Hippocampal formation (tissue), 2 donors: ENCODE measurements at places on chromosomes 6 and 20.
A peak's percentile ranks its signal among the peaks of the same experiment; 100 is the strongest.

DNA sequence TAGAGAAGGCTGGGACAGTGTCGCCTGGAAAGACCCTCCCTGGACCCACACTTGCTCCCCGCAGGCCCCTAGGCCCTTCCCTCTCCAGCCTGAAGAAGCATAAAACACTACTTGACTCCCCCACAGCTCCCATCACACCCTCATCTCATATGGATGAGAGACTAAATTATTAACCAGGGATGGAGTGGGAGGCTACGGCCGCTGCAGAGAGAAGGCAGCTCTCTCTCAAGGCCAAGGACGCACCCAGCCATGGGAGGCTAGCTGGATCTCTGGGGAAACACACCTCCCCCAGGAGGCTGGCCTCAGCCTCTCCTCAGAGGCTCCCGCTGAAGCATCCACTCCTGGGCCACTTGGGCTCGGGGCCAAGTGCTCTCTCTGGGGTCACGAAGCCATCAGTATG, 102.5 kb downstream of the GRM4 start:
- no peak for DNase-seq

GRCh38 chr6:158410784-158411183, 98.5 kb downstream of the TULP4 start:
- no peak for DNase-seq

DNA sequence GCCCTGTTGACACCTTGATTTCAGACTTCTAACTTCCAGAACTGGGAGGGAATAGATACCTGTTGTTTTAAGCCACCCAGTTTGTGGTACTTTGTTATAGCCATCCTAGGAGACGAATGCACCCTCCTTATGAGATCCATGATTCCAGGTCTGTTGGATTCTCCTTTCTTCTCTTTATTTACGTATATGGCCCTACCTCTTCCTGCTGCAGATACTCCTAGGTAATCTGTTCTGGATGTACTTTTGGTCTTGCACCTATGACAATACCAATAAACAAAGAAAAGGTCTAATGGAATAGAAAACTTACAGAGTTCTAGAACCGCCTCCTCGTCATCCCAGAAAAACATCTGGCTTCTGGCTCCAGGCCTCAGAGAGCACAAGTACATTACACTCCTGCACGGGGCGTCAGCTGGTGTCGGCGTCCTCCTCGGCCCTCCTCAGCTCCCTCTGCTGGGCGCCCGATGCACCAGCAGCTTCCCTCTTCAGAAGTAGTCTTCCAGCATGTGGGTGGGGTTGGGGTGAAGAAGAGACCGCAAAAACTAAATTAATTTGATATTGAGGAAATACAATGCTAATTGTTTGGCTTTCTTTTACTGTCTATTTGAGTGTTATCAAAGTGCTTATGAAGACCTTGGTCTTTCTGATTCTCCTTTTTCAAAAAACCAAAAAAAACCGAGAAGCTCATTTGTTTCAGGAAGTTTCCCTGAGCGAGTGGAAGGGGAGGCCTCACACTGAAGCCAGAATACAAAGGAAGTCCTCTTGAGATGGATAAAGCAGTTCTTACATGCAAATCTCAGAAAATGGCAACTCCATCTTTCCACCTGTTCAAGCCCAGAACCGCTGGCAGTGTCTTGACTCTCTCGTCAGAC, 9.7 kb upstream of the ATXN1 start:
- DNase-seq: peak; percentile 64

DNA sequence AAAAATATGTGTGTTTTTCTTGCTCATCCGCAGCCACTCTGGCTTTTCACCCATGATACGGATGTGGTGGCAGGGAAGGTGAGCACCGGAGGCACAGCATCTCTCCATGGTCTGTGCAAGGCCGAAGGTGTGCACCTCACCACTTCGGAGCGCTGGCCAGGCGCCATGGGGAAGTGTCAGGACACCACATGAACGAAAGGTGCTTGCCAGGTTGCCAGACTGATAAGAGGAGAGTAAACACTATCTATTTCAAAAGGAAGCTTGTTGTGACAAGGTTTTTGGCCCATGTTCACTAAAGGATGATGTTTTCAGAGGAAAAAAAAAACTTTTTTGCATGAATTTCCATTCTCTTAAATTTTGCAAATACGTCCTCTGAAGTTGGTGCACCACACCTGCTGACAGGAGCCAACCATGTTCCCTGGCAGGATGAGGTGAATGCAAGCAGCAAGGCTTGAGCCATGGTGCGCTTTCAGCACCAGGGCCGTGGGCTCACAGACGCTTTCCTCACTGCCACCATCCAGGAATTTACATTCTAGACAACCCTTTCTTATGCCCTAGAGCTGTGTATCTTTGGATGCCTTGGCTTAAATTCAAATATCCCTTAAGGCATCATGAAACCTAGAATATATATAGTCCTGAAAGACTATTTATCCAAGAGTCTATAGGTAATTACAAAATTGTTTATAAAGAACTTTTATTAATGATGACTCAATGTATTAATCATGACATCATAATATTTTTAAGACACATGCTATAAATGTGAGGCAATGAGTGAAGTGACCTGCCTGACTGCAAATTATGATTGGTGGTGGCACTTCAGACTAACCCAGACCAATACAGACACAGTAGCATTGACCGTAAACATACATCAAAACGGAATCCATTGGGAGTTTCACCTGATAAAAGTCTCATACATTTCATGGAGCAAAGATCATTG, 234.5 kb downstream of the TFAP2A start:
- DNase-seq: no peak

DNA sequence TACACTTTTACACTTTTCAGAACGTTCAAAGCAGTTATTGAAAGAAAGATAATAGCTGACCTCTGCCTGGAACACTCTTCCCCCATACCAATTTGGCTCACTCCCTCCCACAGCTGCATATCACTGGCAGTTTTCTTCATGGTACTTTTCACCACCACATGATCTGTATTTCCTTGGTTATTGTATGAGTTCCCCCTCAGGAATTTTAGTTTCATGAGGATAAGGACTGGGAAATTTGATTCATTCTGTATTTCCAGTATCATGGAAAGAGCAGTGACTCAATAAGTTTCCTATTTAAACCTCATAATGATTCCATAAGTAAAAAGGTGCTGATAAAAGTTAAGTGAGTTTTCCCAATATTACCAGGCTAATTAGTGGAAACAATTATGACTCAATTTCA, 16.0 kb downstream of the HTR1B start:
- no peak for DNase-seq

DNA sequence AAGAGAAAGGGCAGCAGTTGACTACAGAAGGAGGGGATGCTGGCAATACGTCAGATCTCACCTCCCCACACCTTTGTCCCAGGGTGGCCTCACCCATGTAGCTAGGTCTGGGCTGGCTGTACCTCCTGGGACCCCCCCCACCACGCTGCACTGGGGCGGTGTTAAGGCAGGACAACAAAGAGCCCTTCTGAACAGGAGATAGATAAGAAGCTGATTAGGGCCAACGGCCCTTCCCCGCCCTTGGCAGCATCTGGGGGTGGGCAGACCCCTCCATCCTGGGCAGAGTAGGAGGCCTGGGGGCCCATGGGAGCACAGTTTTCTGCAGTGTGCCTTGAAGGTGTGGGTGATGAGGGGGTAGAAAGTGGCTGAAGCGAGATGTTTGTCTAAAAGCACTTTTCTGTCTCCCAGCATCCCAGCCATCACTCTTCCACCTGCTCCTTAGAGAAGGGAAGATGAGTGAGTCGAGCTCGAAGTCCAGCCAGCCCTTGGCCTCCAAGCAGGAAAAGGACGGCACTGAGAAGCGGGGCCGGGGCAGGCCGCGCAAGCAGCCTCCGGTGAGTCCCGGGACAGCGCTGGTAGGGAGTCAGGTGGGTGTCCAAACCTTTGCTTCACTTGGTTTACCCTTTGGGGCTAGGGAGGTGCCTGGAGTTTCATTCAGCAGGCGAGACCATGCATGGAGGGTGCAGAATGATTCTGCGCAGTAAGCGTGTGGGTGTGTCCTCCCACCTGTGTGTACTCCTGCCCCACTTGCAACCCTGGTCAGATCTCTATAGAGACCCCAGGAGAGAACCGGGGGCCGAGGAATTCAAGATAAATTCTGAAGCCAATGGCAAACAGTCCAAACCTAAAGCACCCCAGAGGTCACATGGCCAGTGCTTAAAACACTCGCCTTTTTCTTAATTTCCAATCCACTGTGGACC, 3.9 kb downstream of the HMGA1 start:
- DNase-seq: no peak

DNA sequence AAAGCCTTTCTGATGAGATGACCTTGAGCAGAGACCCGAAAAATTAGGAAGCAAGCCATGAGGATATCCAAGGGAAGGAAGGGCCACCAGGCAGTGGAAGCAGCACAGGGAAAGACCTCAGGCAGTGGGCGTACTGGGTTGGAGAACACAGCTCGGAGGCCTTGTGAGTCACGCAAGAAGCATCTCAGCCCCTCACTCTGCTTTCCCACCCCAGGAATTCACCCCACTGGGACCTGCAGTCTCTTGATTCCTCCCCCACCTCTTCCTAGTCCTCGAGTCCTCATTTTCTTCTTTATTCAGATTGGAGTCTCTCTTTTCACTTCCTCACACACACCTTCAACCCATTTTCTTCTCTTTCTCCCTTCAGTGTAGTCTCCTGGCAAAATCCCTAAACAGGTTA, 27.0 kb downstream of the RPRD1B start:
- no peak for DNase-seq

DNA sequence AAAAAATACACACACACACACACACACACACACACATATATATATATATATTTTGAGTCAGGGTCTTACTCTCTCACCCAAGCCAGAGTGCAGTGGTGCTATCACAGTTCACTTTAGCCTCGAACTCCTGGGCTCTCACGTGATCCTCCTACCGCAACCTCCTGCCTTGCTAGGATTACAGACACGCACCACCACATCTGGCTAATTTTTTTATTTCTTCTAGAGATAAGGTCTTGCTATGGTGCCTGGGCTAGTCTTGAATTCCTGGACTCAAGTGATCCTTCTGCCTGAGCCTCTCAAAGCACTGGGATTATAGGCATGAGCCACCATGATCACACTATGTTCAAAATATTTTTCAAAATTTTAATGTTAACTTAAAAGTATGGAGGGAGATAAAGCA, 43.5 kb downstream of the NUP153 start:
- no peak for DNase-seq

DNA sequence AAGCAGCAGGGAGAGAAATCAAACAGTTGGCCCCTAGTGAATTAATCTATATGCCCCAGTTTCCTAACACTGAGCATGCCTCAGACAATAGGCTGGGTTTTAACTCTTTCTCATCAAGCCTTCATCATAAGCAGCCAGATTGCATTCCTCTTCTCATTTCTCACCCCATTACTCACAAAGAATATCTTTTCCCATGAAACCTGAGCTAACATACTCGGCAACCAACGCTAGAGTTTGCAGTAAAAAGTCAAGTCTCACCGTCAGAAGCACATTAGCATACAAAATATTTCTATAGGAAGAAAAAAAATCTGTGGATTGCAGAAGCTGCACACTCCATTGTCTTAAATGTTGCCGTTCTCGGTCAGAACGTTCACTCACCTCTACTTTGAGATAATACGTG, 429.9 kb upstream of the ARID1B start:
- no peak for DNase-seq

DNA sequence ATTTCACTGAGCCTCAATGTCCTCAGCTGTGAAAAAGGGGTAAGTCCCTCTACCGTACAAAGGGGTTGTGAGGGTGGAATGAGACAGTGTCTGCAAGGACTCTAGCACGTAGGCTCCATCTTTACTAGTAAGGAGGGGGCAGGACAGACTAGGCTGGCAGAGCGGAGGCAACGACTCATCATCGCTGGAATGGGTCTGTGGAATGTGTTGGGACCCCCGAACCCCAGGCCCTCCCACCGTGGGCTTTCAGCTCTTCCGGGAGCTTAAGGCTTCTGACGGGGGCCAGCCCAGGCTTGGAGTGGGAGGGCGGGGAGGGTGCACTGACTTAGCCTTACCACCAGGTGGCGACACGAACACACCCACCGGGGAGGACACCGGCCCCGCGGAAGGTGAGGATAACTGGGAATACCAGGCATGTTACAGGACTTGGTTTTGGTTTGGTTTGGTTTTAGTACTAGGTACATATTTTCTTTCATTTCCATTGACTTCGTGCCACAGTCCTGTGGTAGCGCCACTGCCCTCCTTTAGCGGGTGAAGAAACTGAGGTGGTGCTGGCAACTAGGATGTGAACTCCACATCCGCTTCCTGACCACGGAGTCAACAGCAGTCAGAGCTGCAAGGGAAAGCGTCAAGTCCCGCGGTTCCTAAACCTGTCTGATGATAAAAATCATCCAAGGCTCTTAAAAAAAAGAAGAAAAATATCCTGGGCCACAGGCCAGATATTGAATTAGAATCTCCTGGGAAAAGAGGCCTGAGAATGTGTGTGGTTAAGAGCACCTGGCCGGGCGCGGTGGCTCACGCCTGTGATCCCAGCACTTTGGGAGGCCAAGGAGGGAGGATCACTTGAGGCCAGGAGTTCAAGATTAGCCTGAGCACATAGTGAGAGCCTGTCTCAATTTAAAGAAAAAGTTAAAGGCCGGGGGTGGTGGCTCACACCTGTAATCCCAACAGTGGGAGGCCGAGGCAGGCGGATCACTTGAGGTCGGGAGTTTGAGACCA, 10.3 kb upstream of the TULP1 start:
- peak; percentile 24 for DNase-seq

DNA sequence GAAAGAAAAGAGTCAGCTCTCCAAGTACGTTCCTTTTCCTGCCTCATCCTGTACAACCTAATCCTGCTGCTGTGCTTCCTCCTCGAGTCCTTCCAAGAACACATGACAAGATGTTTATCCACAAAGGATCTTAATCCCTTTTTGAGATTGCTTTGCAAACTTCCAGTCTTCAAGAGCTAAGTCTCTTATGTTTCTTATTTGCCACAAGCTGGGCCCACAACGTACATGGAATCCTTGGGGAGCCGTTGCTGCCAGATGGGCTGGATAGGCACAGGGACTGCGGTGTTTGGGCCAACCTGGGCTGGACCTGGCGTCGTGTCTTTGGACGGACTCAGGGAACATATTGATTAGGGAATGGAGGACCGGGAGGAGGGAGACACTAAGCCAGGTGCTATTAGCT, 79.7 kb upstream of the AFDN start:
- no peak for DNase-seq

GRCh38 chr6:85404564-85405174, 45.2 kb upstream of the NT5E start:
- DNase-seq: no peak

DNA sequence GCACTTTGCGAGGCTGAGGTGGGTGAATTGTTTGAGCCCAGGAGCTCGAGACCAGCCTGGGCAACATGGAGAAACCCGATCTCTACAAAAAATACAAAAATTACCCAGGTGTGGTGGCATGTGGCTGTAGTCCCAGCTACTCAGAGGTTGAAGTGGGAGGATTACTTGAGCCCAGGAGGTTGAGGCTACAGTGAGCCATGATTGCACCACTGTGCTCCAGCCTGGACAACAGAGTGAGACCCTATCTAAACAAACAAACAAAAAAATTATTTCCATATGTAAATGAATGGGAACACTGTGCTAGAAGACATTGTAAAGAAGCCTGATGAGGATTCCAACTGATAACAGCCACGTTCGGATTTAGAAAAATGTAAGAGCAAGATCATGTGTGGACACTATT, 154.2 kb downstream of the ZFP64 start:
- DNase-seq: no peak

- no peak for DNase-seq
These were observed 31.5 kb upstream of the LTV1 start for GRCh38 chr6:143811501-143812157.

GRCh38 chr20:38152175-38152620, 12.9 kb downstream of the TGM2 start:
- DNase-seq: no peak
